ENCODE measurements at places on chromosomes 7 and 10. TPM values are rescaled to one million over a fixed set of nuclear protein-coding genes. Genes with fewer than 3 reads are reported as not detected.

The DUSP5 gene
- total RNA-seq = 2.0 TPM

The TSPAN15 gene
- total RNA-seq = 54.0 TPM

The DPP6 gene
- total RNA-seq = 4.1 TPM

GRCh38 chr10:34651416-34652195, 163.5 kb downstream of the PARD3 start:
- DNase-seq = no peak

- no peak for DNase-seq
Observed at GRCh38 chr10:78953799-78954297, 114.9 kb upstream of the ZMIZ1 start.
